Activated CD8-positive, alpha-beta memory T cell treated with anti-CD3 and anti-CD28 coated beads for 48 hours (primary cell): ENCODE measurements at places on chromosomes 1 and 21.

- DNase-seq: no peak
Measured at GRCh38 chr1:167565922-167566321, 12.4 kb upstream of the CREG1 start.

DNA sequence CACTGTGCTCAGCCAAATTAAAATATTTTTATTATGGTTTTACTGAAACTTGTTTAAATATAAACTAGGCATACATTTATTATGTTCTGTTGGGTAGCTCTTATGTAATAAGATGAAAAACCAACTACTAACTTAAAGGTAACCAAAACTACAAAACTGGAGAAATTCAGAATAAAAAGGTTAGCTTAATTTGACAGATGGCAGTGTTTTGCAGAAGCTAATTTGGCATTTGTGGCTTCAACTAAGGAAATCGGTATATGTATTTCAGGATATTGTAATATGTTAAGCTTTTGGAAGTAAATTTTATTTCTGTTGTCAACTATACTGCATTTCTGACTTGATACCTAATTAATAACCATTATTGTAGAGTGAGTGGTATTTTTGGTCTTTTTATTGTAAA is 18.8 kb downstream of the USP25 start:
- no peak for DNase-seq

- DNase-seq: no peak
Measured at GRCh38 chr1:46496505-46496904, 6.9 kb downstream of the DMBX1 start.

DNA sequence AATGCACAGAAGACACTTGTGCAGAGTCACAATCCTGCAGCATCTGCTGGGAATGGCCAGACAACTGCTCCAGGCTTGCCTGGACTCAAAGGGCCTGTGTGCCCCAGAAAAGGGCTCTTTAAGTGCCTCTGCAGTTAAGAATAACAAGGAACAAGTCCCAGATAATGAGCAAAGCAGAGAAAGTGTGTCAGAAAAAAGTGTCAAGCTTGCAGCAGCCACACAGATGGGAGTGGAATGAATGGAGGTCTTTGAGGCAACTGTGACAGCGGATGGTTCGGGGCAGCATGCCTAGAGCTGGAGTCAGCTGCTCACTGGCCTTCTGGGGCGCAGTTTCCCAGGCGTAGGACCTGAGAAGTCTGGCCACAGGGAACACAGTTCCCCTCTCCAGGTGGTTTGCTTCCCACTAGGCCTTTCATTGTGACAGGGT is 5.1 kb downstream of the PARP1 start:
- no peak for DNase-seq

DNA sequence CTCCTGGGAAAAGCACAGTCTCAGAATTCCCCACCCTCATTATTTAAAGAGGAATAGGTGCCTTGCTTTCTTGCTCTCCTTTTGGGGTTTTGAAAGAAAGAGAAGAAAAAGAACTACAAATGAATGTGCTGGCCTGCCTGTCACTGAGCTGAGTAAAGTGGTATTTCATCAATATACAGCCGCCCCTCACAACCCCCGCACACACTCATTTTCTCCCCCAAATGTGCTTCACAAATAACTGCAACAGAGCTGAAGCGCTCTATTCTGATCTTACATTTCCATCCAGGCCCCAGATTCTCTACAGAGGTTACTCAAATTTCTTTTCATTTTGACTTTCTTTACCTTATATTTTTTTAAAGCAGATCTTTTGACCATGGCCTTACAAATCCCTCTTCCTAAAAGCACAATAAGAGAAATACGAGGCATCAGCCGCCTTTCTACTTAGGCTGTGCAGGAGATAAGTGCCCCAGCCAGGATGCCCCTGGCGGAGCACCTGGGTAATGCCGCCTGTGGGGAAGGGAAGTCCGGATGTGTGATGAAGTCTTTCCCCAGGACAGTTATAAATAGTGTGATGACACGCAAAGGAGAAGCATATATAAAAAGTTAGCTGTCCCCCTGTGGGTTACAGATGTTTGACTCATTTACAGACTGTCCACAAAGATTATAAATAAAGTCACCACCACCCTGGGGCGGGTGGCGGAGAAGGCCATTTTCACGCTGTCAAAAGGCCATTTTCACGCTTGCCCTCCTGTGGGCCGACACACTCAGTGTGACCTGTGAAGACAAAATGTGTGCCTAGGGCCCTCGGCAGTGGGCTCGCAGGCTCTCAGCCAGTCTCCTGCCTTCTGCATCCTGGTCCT is 6.5 kb downstream of the KCNN3 start:
- no peak for DNase-seq

DNA sequence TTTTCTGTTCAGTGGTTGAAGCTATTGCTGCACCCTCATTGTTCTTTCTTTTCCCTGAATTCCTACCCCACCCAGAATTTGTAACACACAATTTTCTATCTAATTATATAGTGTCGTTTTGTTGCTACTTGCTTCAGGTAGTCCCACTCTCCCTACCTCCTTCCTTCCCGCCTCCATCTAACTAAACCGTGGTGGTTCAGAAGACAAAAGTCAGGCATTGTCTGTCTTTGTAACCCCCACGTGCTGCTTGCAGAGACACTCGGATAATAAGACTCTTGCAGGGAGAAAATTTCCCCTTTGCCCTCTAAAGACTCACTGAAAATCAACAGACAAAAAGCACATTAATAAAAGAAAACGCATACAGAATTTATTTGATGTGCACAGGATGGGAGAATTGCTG is 46.2 kb upstream of the BTG3 start:
- no peak for DNase-seq

DNA sequence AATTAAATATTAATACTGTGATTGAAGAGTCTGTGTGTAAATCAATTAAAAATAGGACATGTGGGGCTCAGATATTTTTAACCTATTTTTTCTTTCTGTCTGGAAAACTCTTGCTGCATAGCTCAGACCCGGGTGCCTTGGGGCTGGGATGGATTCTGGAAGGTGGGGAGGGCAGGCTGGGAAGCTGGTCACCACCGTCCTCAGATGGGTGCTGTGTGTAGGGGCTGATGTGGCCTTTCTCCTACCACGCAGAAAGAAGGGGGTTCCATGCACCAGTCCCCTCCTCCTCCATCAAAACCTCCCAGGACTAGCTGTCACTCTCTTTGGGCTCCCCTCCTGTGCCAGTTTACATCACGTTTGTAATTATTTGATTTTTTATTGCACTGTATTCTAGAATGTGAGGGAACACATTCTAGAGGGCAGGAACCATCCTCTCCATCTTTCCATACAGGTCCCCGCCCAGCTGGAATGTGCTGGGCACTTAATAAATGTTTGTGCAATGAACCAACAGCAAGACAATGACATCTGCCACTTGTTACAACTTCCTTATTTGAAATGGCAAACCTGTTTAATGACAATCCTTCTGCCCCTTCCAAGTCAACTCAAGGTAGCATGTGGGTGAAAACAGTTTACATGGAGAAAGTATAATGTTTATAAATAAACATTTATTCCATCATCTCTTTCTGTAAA is 104.3 kb downstream of the EDEM3 start:
- no peak for DNase-seq

- no peak for DNase-seq
Measured at GRCh38 chr1:155002464-155003226, at the start of gene ZBTB7B. Gene ZBTB7B (plus strand): TSS chr1:155002802. CDS start chr1:155014661, 11,859 bp downstream.

DNA sequence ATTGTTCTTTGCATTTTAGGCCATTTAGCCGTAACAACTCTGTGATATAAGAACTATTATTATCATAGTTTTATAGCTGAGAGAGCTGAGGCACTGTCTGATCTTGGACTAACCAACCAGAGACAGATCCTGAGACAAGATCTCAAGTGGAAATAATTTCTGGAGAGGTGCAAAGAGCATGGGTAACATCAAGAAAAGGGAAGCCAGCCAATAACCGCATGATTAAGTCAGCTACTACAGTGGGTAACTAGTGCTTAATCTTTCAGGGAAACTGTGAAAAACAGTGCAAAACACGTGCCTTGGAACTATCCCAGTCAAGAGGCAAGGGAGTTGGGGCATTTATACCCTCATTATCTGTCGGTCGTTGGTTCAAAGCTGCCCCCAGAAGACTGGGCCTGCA is 105.8 kb downstream of the OMA1 start:
- DNase-seq: no peak

- no peak for DNase-seq
Measured at GRCh38 chr1:25583519-25584370, 32.8 kb upstream of the MAN1C1 start.

GRCh38 chr1:239218301-239218700 is 168.1 kb upstream of the CHRM3 start:
- DNase-seq: no peak

GRCh38 chr1:154213274-154213673 is 7.1 kb upstream of the CFAP141 start:
- DNase-seq: no peak

- no peak for DNase-seq
Measured at GRCh38 chr1:1278620-1279019, 1.6 kb upstream of the SCNN1D start.

- no peak for DNase-seq
Measured at GRCh38 chr1:236137285-236137852, 5.0 kb upstream of the GPR137B start.

GRCh38 chr1:77413541-77414335 is 131.9 kb downstream of the AK5 start:
- no peak for DNase-seq

GRCh38 chr21:45874716-45875415 is 106.7 kb upstream of the COL6A1 start:
- DNase-seq: no peak

DNA sequence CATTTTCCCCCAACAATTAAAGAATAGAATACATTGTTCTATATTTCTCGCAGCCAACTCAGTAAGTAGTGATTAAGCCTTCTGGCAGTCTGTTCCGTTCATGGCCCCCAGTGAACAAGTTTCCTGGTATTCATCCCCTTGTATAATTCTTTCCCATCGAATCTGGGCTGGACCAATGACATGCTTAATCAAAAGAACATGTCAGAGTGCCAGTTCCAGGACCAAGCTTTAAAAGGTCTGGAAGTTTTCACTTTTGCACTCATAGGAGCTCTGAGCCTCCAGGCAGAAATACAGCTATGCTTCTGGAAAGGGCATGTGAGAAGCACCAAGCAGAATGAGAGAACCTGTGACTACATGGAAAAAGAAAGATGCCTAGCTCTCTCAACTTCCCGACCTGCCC is 22.5 kb upstream of the DPYD start:
- DNase-seq: no peak

GRCh38 chr1:17549384-17549783 is 9.9 kb downstream of the ARHGEF10L start:
- no peak for DNase-seq

- no peak for DNase-seq
Measured at GRCh38 chr1:182624577-182624976, 20.4 kb upstream of the RGS16 start.

GRCh38 chr1:88571506-88571905 is 112.6 kb upstream of the PKN2 start:
- DNase-seq: no peak

DNA sequence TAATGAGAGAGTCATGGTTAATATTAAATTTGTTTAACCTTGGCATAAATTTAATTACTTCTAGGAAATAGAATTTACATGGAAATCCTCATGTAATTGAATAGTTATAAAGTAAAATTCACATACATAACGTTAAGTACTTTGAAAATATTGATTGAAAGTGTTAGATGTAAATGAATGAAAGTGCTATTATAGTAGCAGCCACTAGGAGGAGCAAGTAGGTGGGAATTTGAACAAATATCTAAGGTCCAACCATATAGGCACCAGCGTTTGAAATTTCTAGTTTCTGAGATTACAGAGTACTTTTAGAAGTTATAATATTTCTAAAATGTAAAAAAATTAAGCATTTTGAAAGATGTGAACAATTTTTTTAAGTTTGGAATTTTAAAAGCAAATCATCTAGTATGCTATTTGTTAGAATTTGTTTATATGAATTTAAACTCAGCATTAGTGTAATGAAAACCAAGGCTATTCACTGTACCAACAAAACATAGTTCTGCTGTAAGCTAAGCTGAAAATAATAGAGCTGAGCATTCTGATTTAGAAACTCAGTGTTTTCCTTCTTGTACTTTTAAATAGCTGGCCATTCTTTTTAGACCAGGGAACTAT is 3.3 kb downstream of the B3GALT2 start:
- DNase-seq: no peak

- no peak for DNase-seq
Measured at GRCh38 chr1:248828845-248829244, 3.1 kb upstream of the SH3BP5L start.

DNA sequence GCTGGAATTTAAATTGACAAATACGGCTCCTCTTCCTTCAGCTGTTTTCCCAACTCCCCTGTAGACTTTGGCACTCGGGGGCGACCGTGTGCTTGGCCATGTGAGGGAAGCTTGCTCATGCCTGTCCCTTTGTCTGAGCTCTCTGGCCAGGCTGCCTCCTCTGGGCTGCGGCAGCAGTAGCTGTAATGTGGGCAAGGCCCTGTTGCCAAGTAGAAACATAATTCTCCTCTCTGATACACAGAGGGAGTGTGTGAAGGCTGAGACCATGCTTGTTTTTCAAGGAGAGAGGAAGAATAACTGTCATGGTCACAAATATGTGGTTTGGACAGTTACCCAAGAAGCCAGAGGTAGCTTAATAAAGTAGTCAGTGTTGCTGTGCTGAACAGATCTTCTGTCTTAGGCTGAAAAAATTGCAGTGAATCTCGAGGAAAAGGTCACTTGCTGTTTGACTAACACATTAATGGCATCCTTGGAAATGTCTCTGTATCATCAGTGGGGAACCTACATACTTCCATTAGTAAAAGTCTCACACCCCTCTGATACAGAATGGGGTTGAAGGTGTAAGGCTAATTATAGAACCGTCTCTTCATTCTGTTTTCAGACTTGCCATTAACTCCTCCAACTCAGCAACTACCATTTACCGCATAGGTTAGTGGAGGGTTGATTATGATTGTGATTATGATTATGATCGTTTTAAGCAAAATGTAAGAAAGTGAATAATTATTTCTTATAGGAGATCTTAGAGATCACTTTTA is 94.6 kb downstream of the TGFB2 start:
- DNase-seq: no peak

GRCh38 chr1:230495891-230496385 is 69.8 kb upstream of the PGBD5 start:
- no peak for DNase-seq

DNA sequence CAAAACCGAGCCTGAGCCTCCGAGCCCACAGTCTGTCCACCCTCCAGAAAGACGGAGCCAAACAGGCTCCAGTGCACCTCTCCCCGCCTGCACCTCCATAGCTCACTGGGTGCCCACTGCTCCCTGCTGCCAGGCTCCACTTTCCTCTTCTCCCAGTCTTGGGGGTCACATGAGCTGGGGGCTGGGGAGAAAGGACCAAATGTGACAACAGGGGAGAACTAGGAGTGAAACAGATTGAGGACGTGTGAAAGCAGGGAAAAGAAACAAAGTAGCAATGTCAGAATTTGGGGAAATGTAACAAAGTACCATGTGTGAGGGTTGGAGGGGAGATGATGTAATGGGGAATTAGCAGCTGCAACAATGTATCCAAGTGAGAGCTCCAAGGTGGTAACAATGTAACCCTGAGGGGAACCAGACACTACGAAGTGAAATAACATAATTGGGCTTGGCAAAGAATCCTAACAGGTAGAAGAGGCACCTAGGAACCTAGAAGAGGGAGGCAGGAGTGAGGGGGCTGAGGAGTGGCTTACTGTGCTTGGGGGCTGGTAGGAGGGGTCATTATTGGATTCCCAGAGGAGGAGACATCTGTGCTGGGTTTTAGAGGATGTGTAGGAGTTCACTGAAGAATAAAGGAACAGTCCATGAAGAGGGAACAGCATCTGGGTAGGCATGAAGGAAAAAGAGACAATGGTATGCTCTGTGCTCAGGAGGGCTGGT is 12.5 kb downstream of the SDC3 start:
- DNase-seq: no peak
